ENCODE measurements at places on chromosomes 3 and 15.

DNA sequence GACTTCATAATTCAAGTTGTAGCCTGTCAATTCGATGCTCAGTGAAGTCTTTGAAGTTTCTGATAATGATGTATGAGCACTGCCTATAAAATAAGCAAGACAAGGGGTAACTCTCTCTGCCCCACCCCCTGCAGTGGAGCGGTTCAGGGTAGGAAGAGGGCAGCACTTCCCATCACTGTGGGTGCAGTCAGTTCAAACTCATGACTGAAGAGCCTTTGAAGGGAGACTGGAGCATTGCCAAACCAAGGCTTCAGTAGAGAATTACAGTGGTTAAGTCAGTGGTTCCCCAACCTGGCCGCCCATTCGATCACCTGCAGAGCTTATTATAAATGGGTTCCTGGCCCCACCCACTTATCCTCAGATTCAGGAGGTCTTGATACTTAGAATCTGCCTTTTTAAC lies 190.6 kb downstream of the SHQ1 start:
- peak overlapping the region; percentile 9 for H3K27ac ChIP-seq
- H3K4me3 ChIP-seq, result peak overlapping the region; percentile 22
- DNase-seq, result peak; percentile 76
- H3K27me3 ChIP-seq, result peaks cover 18% of the 10 kb centered on the region

GRCh38 chr15:61084944-61085367 lies 144.1 kb downstream of the RORA start:
- H3K4me1 ChIP-seq, result no peaks in the 10 kb centered on the region
- H3K36me3 ChIP-seq, result no peaks in the 10 kb centered on the region
- peaks cover 16% of the 10 kb centered on the region for H3K27me3 ChIP-seq
- no peak for DNase-seq
- H3K27ac ChIP-seq, result no peak overlapping the region

- no peaks in the 10 kb centered on the region for H3K36me3 ChIP-seq
- H3K27me3 ChIP-seq, result no peaks in the 10 kb centered on the region
- H3K27ac ChIP-seq, result no peak overlapping the region
- DNase-seq, result no peak
- peaks cover 24% of the 10 kb centered on the region for H3K4me1 ChIP-seq
These were observed 554 bp upstream of the GSK3B start for GRCh38 chr3:120094776-120095225.

DNA sequence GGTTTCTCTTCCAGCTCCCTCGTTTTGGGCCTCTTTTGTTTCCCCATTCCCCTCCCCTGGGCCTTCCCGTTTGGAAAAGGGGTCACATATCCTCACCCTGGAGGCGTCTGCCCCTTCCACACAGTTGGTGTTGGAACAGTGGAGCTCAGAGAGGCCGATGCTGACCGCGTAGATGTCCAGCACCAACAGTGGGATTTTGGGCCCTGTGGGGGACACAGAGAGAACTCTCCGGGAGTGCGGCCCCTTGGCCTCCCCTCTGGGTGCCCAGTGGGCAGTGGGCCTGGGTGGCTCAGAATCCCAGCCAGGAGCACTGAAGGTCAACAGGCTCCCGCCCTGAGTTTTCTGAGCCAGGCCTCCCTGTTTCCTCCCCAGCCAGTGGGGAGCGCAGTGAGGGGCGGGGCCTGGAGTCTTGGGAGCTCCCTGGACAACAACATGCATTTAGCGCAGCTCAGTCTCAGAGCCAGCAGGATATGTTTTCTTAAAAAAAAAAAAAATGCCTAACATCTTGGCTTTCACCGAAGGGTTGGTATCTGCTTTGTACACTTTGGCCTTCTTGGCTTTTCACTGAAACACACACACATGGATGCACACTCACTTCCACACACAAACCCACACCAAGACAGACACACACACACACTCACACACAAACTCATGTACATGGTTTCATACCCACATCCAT lies 670 bp upstream of the ISLR start:
- no peak for DNase-seq
- no peak overlapping the region for H3K27ac ChIP-seq
- no peak overlapping the region for H3K4me3 ChIP-seq
- H3K4me1 ChIP-seq, result no peaks in the 10 kb centered on the region
- H3K36me3 ChIP-seq, result no peaks in the 10 kb centered on the region

- H3K36me3 ChIP-seq, result no peaks in the 10 kb centered on the region
- H3K27me3 ChIP-seq, result peaks cover 10% of the 10 kb centered on the region
- no peak overlapping the region for H3K27ac ChIP-seq
- DNase-seq, result no peak
- H3K4me3 ChIP-seq, result no peak overlapping the region
These were observed 21.3 kb upstream of the DHX36 start for GRCh38 chr3:154345422-154346122.

DNA sequence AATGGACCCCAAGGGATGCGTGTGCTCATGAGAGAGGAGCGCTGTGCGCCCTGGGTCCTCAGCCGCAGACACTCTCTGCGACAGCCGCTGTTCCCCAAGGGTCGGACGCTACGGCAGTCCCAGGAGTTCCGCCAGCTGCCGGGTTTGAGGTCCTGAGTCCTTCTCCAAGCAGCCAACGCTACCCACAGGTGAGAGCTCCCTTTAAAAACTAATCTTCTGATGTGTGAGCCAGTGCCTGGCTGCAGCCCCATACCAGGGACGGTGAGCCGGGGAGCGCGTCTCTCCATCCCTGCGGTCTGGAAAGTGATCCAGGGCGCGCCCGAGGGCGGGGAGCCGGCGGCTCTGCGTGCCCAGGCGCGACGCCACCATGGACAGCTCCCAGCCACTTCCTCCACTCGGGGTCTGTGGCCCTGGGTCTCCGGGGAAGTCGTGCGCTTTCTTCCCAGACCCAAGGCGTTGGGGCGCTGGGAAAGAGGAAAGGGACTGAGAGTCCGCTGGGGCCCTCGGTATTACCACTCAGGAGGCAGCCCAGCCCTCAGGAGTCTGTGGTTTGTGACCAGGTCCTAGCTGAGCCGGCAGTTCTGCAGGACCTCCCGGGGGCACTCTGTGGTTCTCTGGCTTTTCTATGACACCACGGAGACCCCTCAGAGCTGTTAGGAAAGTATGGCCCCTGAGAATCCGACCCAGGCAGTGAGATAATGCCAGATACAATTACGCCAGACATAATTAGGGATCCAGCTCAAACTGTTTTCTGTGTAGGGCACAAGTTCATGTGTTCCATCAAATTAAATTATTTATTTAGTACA lies 1.4 kb downstream of the CEMIP start:
- no peak overlapping the region for H3K4me3 ChIP-seq
- H3K4me1 ChIP-seq, result peaks cover 20% of the 10 kb centered on the region
- H3K36me3 ChIP-seq, result no peaks in the 10 kb centered on the region
- DNase-seq, result no peak
- H3K27ac ChIP-seq, result no peak overlapping the region
- peaks cover 9% of the 10 kb centered on the region for H3K27me3 ChIP-seq

DNA sequence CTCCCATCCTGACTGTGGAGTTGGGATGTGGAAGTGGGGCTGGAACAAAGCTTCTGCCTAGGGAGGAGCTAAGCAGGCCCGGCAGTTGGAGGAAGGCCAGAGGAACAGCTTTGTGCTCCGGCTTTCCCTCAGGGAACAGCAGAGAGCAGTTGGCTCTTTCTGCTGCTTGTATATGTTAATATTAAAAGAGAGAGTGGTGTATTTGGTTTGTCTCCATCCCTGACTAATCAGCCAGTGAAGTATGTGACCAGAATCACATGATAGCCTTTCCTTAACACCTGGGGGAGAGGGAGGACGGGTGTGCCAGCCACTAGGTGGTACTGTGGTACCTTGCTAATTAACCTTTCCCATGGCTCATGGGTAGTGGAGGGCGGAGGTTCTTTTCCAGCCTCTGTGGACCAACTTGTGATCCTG lies 10.0 kb downstream of the EIF2B5 start:
- no peaks in the 10 kb centered on the region for H3K27me3 ChIP-seq
- H3K4me3 ChIP-seq, result no peak overlapping the region
- H3K4me1 ChIP-seq, result peaks cover 5% of the 10 kb centered on the region
- H3K36me3 ChIP-seq, result no peaks in the 10 kb centered on the region
- peak; percentile 40 for DNase-seq
- no peak overlapping the region for H3K27ac ChIP-seq

- H3K27ac ChIP-seq, result no peak overlapping the region
- H3K27me3 ChIP-seq, result no peaks in the 10 kb centered on the region
- H3K4me3 ChIP-seq, result no peak overlapping the region
- DNase-seq, result no peak
- peaks cover 15% of the 10 kb centered on the region for H3K4me1 ChIP-seq
These were observed 66.4 kb downstream of the B3GALNT1 start for GRCh38 chr3:161038725-161039124.

DNA sequence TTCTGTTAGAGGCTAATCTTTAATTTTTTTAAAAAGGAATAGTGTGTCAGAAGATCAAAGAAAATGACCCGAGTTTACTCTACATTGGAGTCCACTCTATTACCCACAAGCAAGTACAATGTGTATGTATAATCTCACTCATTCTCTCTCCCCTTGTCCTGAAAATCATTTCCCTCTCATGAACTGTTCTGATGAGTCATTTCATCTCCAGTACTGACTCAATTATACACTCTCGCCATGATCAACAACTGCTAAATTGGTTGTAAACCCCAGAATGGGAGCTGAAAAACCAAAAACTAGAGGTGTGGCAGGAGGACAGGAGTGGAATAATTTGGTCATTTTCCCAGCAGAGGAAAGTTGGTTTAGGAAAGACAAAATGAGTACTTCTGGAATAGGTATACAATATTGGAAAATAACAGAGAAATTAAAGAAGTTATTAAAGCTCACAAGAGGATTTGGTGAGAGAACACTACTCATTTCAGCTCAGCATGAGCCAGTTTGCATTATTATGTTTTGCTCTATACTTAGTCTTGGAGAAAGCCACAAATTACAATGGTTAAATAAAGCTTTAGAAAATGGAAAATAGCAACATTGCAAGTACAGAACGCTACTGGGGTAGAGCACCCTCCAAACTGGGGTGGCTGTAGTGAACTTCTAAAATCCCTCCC lies 144.3 kb upstream of the PFN2 start:
- DNase-seq, result no peak
- H3K36me3 ChIP-seq, result no peaks in the 10 kb centered on the region
- H3K27ac ChIP-seq, result no peak overlapping the region
- peaks cover 30% of the 10 kb centered on the region for H3K27me3 ChIP-seq
- H3K4me3 ChIP-seq, result no peak overlapping the region

DNA sequence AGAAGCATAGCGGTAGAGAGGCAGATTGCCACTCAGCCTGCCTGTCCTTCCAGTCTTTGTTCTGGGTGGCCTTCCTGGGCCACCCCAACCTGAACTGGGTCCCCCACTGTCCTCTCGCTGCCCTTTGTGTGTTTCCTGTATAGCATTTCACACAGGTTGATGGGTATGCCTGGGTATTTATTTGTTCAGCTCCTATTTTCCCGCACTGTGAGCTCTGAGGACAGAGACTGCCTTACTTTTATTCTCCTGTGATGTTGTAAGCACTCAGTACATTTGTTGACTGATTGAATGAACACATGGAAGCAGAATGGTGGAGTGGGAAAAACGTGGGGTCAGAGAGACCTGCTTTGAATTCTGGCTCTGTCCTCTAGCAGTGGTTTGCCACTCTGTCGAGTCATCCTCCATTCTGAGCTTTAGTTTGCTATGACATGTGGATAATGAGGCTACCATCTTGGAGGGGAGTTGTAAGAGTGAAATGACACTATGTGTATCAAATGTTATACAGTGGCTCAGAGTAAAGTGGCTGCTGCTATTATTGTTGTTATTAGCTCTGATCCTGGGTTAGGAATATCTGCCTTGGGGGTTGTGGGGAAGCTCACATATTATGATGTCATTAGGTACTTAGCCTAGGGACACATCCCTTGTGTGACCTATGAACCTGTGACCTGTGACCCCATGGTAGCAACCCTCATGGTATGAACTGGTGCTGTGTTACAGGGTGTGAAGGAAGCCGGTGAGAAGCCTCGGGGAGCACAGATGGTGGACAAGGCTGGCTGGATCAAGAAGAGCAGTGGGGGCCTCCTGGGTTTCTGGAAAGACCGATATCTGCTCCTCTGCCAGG lies 6.4 kb downstream of the PLEKHO2 start:
- no peaks in the 10 kb centered on the region for H3K27me3 ChIP-seq
- H3K4me3 ChIP-seq, result no peak overlapping the region
- H3K27ac ChIP-seq, result no peak overlapping the region
- DNase-seq, result no peak
- peaks cover 73% of the 10 kb centered on the region for H3K4me1 ChIP-seq
- no peaks in the 10 kb centered on the region for H3K36me3 ChIP-seq

DNA sequence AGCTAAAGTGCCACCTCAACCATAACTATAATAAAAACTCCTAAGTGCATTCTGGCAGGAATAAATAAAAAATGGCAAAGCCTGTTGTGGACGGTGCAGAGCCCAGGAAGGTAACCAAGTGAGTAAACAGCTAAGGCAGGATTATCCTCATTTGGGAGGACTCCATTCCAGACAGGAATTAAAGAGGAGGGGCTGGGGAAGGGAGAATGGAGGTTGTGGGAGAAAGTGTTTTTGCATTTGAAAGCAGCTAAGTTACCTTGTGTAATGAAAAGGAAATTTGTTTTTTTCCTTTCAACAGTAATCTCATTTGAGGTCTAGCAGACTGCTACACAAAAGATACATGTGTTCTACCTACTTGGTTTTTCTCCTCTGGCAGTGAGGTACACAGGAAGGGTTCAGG lies 248.5 kb downstream of the TIGIT start:
- H3K36me3 ChIP-seq, result peaks cover 11% of the 10 kb centered on the region
- H3K27ac ChIP-seq, result no peak overlapping the region
- no peak overlapping the region for H3K4me3 ChIP-seq
- H3K27me3 ChIP-seq, result no peaks in the 10 kb centered on the region
- peaks cover 10% of the 10 kb centered on the region for H3K4me1 ChIP-seq

DNA sequence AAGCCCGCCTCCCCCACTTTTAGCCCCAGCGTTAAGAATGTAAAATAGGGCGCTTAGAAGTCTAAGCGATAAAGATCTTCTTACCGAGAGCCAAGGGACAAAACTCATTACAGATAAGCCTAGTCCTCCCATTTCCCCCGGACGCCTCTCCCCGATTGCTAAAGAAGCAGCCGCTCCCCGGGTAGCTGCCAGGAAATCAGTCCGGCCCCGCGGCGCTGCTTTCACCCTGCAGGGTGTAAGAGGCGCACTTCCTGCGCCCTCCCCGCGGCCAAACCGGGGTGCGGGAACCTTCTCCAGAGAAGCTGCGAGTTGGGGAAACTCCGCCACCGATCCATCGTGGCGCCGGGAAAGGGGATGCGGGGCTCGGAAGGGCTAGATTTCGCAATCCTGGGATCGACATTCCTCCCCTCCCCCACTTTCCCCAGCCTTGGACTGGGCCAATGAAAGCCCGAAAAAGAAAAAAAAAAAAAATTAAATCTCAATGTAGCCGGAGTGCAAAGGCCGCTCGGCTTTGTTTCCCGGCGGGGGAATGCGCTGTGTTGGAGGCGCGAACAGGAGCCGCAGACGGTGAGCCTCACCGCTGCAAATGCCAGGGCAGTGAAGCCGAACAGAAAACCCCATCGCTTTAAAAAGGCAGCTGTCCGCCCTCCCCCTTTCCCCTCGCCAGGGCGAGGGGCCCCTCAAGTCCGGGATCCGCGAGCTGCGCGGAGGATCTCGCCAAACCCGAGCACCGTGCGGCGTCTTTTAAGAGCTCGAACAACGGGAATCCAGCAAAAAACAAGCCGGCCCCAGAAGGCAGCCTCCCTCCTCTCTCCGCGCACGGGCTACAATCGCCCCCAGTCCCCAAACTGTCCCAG lies 626 bp upstream of the PTPRG start:
- peaks cover 47% of the 10 kb centered on the region for H3K27me3 ChIP-seq
- H3K4me3 ChIP-seq, result peak overlapping the region; percentile 6
- H3K4me1 ChIP-seq, result peaks cover 5% of the 10 kb centered on the region
- no peak for DNase-seq
- H3K27ac ChIP-seq, result no peak overlapping the region
